ENCODE measurements at places on chromosomes 2 and 18.
A peak's percentile ranks its signal among the peaks of the same experiment; 100 is the strongest.

DNA sequence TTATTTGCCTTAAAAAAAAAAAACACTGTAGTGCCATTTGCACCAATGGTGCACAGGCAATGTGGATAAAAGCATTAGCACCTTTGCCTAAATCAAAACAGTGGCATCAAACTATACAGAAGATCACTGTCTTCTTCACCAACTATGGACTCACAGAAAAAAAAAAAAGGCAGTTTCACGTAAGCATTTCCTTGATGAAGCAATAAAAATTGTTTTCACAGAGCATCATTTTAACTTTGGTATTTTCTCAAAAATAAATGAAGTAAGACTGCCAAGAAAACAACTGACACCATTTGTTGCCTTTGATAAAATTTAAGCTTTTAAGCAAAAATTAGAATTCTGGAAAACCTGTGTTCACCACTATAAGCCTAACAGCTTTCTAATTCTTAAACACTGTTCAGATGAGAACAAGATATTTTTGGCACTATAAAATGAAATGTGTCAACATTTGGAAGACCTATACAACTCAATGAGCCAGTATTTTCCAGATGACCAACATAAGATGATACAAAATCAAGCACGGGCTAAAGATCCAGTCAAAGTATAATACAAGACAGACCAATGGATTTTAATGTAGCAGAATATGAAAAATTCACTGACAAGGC lies 21.1 kb downstream of the METTL8 start:
- DNase-seq, result no peak

DNA sequence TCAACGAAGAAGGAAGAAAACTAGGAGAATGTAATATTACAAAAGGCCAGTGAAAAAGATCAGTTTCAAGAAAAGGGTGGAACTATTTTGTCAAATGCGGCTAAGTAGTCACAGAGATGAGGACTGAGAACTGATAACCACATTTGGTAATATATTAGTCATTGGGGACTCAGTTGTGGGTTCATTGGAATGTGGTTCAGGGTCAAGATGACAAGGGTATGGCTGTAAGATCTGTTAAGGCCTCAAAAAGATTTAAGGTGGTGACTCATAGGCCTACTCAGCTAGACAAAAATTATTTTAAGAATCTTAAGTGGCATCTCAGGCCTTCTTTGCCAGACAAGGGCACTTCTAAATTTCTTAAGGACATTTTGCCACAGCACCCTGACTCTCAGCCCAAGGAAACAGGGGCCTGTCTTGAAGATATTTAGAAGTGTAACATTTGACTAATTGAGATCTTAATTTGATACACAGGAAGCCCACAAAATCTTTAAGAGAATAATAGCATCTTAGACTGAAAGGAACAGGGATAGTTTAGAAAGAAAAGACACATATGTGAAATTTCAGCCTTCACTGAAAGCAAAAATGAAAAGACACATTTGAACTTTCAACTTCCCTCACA lies 81.3 kb downstream of the STRADB start:
- DNase-seq, result peak; percentile 0

- no peak for DNase-seq
Measured at GRCh38 chr2:149329068-149329467, 1.3 kb upstream of the LYPD6 start.

DNA sequence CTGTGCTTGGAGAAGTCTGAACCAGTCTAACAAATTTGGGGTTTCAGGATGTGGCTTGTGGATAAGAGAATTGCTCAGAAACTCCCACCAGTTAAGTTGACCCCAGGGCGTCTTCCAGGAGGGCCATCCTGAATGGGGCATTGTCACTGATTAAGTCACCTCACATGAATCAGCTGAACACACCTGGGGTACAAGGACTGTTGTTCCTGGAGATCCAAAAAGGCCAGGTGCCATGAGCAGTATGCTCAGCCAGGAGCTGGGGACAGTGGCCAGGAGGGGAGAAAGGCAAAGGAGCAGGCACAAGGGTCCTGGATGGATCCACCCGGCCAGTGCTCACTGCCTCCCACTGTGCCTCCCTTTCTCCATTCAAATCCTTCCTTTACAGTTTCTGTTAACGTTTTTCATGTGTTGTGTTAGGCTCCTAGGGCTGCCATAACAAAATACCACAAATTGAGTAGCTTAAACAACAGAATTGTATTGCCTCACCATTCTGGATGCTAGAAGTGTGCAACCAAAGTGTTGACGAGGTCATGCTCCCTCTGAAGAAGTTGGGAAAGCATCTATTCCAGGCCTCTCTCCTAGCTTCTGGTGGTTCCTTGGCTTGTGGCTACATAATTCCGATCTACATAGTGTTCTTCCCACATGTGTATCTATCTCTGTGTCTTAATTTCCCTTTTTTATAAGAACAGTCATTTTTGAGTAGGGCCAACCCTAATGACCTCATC lies 33.4 kb downstream of the TRABD2A start:
- no peak for DNase-seq

All from stimulated activated CD8-positive, alpha-beta memory T cell treated with anti-CD3 and anti-CD28 coated beads, Interleukin-2, amount 100 ng/mL, for 48 hours (primary cell).